H1 (cell line): ENCODE measurements at places on chromosomes 13 and 19. TPM values are rescaled to one million over a fixed set of nuclear protein-coding genes. Genes with fewer than 3 reads are reported as not detected.

DNA sequence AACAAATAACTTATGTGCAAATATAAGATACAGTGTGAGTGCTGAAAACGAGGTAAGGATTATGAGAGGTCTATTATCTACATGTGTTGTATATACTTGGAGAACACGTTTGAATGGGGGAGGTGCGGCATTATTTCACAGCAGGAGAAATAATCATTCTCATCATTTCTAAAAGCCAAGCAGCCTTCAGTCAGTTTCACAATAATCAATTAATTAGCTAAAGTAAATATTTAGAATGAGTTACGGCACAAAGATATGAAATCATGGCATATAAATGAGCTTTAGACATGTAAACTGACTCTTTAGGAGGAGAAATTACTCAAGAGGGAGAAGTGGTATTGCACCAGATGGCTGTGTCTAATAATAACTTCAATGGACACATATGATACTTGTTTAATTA, 366.6 kb downstream of the DNAJC15 start:
- no peaks in the 10 kb centered on the region for H3K4me1 ChIP-seq
- H3K4me3 ChIP-seq, result no peak overlapping the region
- H3K27me3 ChIP-seq, result no peaks in the 10 kb centered on the region

LRRC25 gene
- total RNA-seq, result 0.20 and 0.23 TPM in 2 replicates

CLDND2 gene
- 0.56 and 1.0 TPM in 2 replicates for total RNA-seq

DNA sequence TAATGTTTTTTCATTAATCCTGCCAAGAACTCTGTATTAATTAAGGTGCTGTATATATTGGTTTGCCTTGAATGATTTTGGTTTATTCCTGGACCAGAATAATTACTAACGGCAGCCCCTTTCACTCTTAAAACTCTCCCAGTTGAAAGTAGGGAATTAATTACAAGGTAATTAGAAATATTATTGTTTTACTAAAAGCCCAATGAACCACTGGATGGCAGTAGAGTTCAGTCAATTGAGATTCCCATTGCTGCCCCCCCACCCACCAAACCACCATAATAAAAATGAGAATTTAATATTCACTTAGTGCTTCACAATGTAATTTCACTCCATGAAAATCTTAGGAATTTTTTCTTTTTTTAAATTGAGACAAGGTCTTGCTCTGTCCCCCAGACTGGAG, 13.7 kb downstream of the WBP4 start:
- DNase-seq, result no peak
- H3K4me1 ChIP-seq, result no peaks in the 10 kb centered on the region
- H3K4me3 ChIP-seq, result no peak overlapping the region
- H3K36me3 ChIP-seq, result peaks cover 32% of the 10 kb centered on the region
- no peaks in the 10 kb centered on the region for H3K27me3 ChIP-seq
- no peak overlapping the region for H3K27ac ChIP-seq

ZNF578 gene
- 4.2 TPM in 2 replicates for total RNA-seq

MYPOP gene
- 11.1 and 12.6 TPM in 2 replicates for total RNA-seq
